ENCODE measurements at places on chromosomes 11 and 22. TPM values are rescaled to one million over a fixed set of nuclear protein-coding genes. Genes with fewer than 3 reads are reported as not detected.

GRCh38 chr11:15864026-15864805 is 492.1 kb downstream of the SOX6 start:
- DNase-seq: no peak

The C11orf87 gene
- polyA plus RNA-seq: 0.02 TPM

DNA sequence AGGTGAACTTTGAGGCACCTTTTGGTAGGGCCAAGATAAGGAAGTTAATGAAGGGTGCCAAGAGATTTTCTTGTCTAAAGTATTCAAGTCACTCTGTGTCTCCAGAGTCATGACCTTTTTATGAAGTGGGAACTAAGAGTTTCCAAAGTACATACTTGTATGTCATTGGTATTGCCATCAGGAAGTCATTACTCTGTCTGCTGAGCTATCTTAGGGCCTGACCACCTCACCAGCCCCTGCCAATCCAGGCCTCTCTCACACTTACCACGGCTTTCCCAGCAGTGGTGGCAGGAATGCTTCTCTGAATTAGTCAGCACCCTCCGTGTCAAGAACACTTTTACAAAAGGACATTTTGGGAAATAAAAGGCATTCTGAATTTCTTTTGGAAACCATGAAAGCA is 192.8 kb upstream of the MTNR1B start:
- DNase-seq: peak; percentile 67

DNA sequence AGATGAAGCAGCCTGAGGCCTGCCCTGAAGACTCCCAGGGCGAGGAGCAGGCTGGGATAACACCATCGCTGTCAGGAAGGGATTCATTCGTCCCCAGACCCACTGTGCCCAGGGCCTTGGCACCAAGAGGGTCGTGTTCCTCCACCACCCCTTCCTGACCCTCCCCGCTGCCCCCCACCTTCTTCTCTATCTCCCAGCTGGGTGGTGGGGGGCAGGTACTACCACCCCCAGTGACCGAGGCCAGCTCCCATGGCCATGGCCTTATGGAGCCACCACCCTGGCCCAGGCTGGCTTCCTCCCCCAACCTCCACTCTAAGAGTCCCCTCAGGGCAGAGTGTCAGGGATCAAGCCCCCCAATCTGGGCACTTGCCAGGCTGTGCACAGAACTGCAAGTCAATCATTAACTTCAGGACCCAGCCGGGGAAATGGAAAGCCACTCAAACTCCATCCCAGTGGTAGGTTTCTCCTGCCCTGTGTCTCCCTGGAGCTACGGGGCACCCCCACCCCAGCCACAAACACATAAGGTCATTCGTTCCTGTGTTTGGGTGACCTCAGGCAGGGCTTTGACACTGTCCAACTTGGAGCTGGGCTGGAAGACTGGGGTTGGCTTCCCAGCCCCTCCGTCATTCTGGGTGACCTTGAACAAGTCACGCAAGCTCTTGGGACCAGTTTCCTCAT is 33.3 kb upstream of the WNT11 start:
- DNase-seq: no peak

The TYR gene
- not detected for polyA plus RNA-seq

DNA sequence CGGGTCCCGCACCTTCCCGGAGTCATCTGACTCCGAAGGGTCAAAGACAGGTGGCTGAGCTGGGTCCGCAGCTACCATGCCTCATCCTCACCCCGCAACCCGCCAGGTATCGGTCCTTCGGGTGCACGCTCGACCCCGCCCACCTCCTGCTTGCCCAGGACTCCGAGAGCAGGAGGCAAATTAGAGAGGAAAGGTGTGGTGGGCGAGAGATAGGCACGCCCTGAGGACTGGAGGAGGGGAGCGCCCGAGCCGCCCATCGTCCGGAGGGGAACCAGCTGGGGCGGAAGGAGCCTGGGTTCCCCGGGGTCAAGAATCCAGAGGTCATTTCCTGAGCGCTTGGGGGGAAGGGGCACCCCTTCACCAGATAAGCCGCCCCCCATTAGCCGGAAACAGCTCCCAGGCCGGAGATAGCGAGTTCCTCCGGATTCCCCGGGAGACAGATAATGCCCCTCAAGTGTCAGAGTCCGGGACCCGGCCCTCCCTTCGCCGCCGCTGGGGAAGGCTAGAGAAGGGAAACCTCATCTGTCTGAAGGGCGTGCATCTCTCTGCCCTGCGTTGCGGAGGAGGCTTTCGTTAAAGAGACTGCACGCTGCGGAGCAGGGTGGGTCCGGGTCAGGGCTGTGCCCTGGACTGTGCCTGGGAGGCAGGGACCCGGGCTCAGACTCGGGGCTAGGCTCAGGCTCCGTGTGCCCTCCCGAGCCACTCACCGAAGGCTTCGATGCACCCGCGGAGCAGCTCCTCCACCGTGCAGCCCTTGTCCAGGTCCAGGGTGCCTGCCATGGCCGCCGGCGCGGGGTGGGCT is 1.7 kb downstream of the RASGRP2 start:
- no peak for DNase-seq

DNA sequence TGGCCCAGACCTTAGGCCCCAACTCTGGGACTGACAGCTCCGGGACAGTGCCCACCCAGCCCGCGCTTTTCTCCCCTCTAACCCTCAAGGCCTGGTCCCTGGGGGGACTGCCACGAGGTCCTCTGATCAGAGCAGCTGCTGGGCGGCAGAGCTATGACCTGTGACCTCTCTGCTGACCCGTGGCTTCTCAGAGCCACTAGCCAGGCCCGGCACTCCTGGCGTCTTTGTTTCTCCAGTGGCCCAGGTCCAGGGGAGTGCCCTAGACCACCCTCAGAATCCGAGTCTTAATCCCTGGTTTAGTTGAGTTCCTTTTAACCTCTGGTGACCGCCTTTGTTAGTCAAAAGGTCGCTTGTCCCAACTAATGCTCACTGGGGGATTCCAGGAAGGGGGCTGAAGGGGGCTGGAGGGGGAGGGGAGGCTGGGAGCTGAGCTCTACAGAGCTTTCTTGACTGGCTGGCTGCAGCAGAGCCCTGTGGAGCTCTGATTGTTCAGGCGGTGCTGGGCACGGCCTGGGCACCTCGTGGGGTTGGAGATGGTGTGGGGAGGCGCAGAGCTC is 1.2 kb downstream of the FBLN1 start:
- DNase-seq: no peak

GRCh38 chr11:61912530-61912898 is 4.9 kb downstream of the RAB3IL1 start:
- no peak for DNase-seq

DNA sequence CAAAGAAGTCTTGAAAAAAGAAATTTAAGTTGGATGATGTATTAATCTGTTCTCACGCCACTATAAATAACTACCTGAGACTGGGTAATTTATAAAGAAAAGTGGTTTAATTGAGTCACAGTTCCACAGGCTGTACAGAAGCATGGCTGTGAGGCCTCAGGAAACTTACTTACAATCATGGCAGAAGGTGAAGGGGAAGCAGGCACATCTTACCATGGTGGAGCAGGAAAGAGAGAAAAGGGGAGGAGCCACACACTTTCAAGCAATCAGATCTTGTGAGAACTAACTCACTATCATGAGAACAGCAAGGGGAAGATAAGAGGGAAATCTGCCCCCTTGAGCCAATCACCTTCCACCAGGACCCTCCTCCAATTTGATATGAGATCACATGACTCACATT is 65.7 kb upstream of the AMOTL1 start:
- DNase-seq: no peak

DNA sequence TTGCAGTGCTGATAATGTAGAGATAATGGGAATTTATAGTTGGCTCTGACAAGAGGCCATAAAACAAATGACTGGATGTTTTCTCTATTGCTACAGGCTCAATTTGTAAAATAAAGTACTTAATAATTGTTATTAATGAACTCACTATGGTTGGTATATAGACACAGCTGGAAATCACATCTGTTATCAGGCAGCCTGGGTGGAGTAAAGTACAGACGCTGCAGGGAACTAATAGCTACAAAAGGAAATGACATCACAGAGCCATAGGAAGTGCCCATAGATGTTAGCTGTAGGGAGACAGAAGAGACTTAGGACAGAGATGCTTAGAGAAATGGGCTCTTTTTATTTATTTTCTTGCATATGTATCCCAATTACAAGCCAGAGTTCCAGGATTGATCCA is 81.0 kb upstream of the SNX19 start:
- DNase-seq: peak; percentile 5

The OR51B4 gene
- not detected for polyA plus RNA-seq

- no peak for DNase-seq
These were observed 32.4 kb upstream of the ETS1 start for GRCh38 chr11:128619540-128620308.

The TCN2 gene
- 12.0 TPM for polyA plus RNA-seq

DNA sequence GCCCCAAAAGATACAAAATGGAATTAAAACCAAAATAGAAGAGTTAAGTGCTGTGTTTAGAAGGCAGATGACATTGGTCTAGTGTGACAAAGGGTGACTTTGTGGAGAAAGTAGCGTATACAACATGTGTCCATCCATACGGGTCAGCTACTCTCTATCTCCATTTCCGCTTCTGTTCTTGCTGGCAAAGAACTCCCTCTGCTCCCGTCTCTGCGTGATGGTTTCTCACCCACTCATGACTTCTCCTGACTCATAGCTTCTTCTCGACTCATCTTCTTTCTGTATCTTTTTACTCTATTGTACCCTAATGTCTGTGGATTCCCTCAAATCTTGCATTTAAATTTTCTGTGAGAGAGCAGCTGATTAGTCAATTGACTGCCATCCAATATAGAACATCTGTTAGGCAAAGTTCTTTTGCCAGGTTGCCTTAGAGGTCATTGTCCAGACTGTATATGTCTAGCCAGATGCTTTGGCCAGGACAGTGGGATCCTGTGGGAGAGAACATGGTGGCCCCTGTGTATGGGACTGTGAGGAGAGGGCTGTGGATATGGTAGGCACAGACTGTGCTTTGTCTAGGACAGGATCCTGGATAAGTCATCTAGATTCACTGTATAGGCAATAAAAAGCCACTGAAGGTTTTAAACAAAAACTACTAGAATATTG is 28.4 kb downstream of the MMP13 start:
- DNase-seq: no peak

GRCh38 chr11:66228521-66228920 is 39.9 kb upstream of the RAB1B start:
- no peak for DNase-seq
